Pancreas (tissue), 10 donors: ENCODE measurements at places on chromosomes 13 and 19. TPM values are rescaled to one million over a fixed set of nuclear protein-coding genes. Genes with fewer than 3 reads are reported as not detected.

DNA sequence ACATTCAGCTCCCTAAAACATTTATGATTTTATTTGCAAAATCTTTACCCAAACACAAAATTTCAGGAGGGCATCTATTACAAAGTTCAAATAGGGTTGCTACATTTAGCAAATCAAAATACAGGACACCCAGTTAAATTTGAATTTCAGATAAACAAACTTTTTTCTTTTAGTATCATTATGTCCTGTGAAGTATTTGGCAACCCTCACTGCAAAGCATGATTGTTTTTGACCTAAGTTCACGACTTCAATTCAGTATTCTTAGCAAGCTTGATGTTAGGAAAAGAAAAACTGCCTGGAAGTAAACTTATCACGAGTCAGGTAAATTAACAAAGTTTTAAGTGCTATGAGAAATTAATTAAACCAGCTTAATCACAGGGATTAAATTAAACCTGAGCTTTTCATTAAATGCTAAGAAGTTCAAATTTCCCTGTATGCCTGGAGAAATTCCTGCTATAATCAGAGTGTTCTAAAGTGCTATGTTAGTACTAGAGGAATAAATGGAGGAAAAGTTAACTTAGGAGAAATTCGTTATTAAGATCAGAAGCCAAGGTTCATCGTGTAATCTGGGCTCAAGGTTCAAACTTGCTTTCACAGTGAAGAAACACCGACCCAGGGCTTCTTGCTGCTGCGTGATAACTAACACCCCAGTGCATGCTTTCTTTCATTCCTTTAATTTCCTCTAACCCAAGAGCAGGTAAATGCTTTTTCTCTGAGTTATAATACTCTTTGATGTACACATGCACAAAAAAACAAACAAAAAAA lies 298.1 kb downstream of the FOXO1 start:
- DNase-seq: no peak

DNA sequence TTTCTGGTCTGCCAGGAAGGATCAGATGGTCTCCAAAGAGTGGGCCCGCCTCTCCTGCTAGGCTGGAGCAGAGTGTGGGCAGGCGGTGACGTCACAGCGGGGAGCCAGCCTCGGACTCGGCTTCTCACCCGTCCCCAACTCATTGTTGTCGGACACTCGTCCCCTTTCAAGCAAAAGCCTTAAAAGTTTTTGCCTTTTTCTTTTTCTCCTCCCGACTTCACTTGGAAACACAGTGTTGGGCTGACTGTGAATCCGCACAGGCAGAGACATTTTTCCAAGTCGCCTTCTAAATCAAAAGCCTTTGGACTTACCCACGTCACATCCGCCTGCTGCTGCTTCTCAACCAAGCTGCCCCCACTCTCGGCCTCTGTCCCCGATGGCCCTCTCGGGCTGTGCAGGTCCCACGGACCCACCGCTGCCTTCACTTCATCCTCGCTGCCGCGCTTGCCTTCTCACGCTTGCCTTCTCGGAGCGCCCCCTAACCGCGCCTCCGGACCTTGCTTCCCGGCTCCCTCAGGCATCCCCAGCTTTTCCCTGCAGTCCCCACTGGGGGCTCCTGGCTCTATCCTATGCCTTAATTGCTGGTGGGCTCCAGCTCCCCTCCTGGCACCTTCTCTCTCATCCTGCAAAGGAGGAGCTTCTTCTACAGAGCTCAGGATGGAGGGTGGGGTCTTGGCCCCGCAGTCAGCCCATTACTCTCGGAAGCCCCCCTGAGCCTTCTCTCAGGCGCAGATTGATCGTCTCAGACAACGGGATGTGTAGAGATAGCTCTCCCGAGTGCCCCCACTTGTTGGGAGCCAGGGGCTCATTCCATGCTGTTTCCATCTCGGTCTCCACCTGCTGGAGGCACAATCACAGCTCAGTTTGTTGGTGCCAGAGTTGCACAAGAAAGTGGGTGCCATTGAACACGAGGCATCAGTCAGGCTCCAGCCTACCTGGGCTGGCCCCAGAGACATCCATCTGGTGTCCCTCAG lies 3.9 kb upstream of the ZNF135 start:
- DNase-seq: no peak

- DNase-seq: no peak
These were observed 84.2 kb downstream of the SLC7A1 start for GRCh38 chr13:29511106-29511796.

GRCh38 chr13:98326291-98326690 lies 149.2 kb upstream of the RNF113B start:
- no peak for DNase-seq

DNA sequence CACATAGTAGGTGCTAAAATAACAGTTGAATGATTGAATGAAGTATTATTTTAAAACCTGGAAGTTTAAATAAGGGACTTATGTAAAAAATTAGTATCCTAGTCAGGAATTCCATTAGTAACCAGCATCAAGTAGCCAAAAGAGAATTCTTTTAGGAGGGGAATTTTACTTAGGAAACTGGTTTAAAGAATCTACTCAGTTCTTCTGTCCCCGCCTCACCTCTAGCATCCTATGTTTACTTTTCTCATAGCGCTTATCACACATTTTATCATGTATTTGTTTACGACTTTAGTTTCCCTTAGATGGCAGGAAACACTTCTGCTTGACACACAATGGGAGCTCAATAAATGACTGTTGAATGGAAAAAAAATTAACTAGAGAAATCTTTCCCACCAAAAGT lies 229.0 kb downstream of the KLF5 start:
- DNase-seq: no peak

DNA sequence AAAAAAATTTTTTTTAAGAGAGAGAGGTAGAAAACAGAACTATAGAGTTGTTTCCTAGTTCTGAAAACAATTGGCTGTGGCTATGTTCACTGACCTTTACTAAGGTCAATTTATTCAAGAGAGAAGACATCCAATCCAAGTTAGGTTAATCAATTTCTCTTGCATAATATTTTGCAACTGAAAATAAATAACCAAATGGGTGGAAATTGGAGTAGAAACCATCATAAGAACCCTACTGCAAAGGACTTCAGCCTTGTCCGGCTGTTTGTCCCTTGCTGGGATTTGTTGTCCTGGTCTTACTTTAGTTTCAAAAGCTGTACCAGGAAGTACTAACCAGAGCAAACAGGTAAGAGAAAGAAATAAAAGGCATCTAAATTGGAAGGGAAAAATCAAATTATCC lies 23.3 kb upstream of the ZC3H13 start:
- no peak for DNase-seq

Gene ZNF160
- 10.9 TPM for total RNA-seq

Gene SIGLECL1
- total RNA-seq: not detected

Gene COL5A3
- total RNA-seq: 1.3 TPM
